ENCODE measurements at places on chromosomes 1 and 21.
A peak's percentile ranks its signal among the peaks of the same experiment; 100 is the strongest.

DNA sequence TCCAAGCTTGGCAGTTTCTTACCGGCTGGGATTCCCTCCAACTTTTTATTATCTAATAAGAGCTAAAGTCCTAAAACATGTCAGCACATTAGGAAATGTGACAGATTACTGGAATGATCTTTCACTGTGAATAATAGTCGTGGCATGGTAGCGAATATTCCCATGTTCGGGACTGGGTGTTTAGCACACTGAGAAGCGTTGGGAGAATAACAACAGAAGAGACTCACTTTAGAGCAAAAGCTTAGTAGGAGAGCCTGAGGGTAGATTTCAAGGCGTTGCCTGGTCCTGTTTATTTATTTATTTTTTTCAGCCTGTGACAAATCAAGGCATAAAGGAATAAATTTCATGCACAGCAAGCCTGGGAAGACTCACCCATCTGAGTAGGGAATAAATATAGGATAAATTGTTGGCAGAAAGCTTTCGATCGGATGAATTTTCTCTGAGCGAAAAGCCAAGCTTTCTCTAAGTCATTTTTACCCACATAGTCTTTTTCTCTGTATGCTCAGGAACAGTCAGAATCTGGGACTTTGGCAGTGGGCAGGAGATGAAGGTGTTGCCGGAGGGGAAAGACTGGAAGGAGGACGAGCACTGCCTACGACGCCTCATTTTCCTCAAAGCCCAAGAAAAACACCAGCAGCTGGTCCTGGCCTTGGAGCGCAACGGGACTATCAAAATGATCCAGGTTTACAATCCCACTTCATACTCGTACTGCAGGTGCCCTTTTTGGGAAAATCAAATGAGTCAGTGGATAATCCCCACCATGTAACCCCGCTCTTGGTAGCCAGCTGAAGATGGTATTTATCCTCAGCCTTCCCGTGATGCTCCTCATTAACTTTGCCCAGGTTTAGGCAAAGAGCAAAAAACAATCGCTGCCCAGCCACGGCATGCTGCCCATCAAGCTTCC is 97.2 kb downstream of the WDR64 start:
- no peak for DNase-seq

DNA sequence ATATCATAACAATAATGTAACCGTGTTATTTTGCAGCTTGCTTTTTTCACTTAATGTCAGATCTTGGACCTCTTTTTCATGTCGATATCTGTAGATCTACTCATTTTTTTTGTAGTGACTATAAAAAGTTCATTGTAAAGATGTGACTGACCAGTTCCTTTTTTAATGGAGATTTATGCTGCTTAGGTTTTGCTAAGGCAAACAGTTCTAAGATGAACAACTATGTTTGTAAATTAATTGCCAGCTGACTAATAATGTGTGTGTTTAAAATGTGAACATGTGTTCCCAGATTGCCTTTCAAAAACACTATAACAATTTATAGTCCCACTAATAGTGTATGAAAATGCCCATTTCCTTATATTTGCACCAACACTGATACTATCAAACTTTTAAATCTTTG is 18.1 kb upstream of the EPS8L3 start:
- DNase-seq, result no peak

DNA sequence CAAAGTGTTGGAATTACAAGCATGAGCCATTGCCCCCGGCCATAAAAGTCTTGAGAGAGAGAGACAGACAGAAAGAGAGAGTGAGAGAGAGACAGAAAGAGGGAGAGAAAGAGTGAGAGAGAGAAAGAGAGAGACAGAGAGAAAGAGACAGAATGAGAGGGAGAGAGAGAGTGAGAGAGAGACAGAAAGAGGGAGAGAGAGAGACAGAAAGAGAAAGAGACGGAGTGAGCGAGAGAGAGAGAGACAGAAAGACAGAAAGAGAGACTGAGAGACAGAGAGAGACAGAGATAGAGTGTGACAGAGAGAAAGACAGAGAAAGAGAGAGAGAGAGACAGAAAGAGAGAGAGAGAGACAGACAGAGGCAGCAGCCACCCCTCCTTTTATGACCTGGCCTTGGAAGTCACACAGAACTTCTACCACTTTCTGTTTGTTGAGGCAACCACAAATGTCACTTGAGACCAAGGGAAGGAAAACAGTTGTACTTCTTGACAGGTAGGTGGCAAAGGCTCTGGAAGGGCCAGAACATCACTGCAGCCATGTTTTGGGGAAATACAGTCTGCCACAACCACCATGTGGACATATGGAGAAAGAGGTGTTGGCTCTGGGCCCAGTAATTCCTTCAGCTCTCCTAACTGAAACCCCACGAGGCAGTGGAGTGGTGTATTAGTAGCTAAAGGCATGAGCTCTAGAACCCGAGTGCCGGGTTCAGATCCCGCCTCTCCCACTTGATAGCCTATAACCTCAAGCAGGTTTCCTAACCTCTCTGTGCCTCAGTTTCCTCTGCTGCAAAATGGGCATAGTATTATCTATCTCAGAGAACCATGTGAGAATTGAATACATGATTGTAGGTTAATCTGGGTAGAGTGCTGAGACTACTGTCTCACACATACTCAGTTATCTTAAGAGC is 50.6 kb downstream of the TNFRSF8 start:
- DNase-seq, result peak; percentile 85

DNA sequence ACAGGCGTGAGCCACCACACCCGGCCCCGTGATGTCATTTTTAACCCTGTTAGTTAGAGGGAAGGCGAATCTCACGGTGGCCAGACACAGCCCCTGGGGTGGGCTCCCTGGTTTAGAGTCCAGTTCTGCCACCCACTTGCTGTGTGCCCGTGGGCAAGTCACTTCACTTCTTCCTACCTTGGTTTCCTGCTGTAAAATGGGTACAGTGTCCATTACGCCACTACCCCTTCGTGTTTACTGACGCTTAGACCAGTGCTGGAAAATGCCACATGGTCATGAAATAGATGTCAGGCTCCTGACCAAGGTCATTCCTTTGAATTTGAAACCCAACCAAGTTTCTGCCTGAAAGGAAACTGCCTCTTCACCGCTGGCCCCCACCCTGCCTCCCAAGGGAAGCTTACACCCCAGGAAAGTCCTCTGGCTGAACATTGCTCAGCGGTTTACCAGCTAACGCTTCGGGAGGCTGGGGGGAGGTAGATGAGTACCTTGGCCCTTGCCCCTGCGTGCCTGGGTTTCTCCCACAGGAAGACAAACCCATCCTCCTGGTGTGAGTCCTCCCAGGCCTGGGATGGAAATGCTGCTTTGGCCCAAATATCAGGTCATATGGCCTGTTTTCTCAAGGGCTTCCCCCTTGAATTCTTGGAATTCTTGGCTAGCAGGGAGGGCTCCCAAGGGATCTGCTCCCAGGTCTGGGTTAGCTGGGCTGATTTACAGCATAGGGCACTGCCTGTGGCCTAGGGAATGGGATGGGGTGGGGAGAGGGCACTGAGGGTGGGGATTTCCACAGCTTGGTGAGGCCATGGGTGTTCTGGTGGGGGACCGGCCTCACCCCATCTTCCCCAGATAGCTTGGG is 7.6 kb upstream of the AADACL4 start:
- DNase-seq, result peak; percentile 94

DNA sequence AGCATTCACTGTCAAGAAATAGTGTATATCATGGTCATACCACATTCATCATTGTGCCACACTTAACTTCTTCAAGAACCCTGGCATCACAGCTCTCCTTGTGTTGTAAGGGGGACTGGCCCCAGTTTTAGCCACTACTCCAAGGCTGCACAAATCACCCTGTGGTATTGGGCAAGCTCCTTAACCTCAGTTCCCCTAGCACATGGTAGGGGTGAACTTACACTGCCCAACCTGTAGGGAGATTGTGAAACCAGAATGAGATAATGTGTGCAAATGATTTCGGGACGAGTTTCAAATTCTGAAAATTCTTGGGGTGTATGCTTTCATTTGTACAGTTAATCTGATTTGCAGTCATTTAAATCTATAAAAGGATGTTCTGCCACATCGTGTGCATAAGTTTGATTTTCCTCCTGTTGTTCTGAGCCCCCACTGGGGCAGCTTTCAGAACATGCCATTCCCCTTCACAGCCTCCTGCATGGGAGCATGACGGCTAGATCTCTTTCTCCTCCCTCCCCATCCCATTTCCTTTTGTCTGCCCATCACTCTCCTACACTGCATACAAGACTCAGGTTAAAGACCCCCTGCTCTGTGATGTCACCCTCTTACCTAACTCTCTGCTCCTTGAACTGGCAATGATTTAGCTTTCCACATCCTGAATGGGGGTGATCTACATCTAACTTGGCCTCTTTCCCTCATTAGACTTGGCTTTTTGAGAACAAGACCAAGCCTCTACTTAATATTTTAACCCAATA is 290.3 kb downstream of the CHRM3 start:
- no peak for DNase-seq

- no peak for DNase-seq
These were observed 695 bp upstream of the ALG14 start for GRCh38 chr1:95073446-95073845.

DNA sequence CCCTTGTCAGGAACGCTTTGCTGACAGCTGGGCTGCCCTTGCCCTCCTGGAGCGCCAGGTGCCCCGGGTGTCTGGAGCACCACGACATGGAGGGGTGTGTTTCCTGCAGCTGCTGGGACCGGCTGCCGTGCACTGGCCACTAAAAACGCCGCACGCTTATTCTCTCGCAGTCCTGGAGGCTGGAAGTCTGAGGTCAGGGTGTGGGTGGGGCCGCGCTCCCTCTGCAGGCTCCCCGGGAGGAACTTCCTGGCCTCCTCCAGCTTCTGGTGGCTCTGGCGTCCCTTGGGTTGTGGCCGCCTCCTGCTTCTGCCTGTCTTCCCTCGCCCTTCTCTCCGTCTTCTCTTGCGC is 28.0 kb upstream of the PLCH2 start:
- no peak for DNase-seq

DNA sequence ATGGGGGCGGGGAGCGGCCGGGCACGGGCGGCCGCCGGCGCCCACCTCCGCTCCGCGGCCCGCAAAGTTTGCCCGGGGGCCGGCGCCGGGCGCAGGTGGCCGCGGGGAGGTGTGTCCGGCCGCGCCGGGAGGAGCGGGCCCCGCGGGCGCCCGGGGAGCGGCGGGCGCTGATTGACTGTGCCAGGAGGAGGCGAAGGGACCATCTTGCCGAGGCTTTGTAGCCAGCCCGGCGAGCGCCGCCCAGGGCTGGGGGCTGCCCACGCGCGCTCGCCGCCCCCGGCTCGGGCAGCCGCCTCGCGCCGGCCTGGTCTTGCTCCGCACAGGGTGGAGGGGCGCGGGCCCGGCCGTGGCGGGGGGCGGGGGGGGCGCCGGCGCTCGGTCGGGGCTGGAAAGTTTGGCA is 432 bp downstream of the EPHB2 start:
- no peak for DNase-seq

DNA sequence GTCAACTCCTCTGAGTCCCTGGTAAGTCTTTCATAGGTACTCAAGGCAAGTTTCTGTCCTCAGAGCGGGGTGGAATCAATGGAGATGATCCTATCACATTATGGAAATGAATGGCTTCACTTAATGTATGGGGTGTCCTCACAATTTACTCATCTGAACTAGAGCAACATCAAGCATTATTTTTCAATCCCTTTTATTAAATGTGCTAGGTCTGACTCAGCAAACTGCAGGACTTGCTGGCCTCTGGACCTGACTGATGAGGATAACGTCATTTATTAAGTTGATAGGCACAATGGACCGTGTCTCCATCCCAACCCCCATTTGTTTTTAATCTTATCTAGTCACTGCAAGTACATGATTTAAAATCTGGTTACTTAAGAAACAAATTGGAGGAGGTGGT is 259.2 kb downstream of the NUF2 start:
- no peak for DNase-seq

- DNase-seq, result peak; percentile 60
These were observed 67.8 kb downstream of the VPS26C start for GRCh38 chr21:37199057-37199924.

GRCh38 chr1:92583821-92584760 is 97.4 kb upstream of the GFI1 start:
- peak; percentile 91 for DNase-seq

- no peak for DNase-seq
These were observed 74.9 kb downstream of the MIS18A start for GRCh38 chr21:32203877-32204480.

- no peak for DNase-seq
These were observed 35.1 kb downstream of the LRRC38 start for GRCh38 chr1:13478692-13479091.

GRCh38 chr1:224301391-224301790 is 28.6 kb downstream of the NVL start:
- no peak for DNase-seq

All from choroid plexus epithelial cell (primary cell).